ENCODE measurements at places on chromosomes 1 and 21. TPM values are rescaled to one million over a fixed set of nuclear protein-coding genes. Genes with fewer than 3 reads are reported as not detected.

OR2T11 gene
- total RNA-seq, result not detected

TP73 gene
- not detected for total RNA-seq

GNG4 gene
- total RNA-seq, result 14.2 TPM

PLPPR4 gene
- not detected for total RNA-seq

DNA sequence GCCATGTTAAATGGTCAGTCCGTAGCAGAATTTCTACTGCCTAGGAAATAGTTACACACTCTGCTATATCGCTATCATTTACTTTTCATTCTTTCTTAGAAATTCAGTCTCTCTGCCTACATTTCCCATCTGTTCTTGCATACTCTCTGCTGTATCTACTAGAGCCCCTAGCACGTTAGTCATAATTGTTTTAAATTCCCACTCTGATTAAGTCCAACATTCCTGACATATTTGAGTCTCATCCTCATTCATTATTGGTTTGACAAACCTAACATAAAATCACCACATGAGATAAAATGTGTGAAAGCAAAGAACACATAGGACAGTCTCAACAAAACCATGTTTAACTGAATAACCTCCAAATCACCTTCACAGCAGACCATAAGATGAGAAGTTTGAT is 513.6 kb downstream of the PLPP3 start:
- no peak for DNase-seq

DNA sequence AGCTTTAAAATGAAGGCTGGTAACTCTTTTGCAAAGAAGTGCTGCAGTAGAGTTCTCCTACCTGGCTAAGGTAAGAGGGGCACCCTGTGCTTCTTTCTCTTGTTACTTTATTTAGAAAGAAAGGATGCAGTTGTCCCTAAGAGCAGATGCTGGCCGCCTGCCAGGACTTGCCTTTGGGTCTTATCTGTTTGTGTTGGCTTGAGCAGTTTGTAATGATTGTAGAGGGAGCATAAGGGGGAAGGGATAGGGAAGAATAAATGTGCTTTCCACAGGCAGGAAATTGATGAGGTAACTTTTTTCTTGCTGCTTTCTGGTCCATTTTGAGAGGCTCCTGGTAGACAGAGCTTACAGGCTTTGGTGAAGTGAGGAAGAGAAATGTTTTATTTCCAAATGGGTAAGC is 229.6 kb downstream of the HHAT start:
- DNase-seq, result peak; percentile 34

DNA sequence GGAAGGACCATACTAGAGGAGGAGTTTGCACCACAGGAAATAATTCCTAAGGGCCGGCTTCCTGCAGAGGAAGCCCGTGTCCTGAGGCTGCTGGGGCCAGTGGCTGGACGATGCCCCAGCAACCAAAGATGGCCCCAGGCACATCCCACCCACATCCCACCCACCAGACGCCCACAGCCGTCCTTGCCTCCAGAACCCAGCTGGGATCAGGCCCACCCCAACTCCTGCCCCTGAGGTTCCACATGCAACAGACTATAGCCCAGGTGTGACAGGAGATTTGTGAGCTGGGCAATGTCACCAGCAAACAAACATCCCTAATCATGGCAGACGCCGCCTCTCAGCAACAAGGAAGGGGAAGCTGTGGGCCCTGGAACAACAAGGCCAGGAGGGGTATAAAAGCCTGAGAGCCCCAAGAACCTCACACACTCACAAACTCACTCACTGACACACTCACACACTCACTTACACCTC is at the start of gene KRTAP10-9:
Gene KRTAP10-9, plus strand, starts transcription at position 421 of the 471 bp plus-strand sequence. CDS start 79 bp downstream, outside the sequence.
- DNase-seq, result no peak

DNA sequence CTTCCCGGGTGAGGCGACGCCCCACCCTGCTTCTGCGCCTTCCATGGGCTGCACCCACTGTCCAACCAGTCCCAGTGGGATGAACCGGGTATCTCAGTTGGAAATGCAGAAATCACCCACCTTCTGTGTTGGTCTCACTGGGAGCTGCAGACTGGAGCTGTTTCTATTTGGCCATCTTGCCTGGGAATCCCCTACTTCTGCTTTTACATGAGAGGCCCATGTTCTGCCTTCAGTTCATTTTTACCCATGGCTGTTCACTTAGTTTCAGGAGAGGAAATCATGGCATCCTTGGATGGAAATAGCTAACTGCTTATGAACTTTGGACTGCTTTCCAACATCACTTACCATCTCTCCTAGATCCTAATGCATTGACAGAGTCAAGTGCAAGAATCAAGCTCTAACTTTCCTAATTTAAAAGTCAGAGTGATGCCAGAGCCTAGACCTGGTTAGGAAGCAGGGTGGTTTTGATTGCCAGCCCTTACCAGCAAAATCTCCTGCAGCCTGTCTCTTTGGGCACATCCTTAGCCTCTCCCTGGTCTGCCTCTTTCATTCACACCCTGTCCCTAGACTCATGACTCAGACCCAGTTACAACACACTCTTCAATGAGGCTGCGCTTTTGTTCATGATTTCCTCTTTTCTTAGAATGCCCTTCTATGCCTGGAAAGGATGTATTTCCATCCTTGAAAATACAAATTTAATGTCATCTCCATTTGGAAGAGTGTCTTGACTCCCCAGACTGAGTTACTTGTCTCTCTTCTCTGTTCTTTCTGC is 137.2 kb downstream of the KCTD3 start:
- DNase-seq, result no peak

DNA sequence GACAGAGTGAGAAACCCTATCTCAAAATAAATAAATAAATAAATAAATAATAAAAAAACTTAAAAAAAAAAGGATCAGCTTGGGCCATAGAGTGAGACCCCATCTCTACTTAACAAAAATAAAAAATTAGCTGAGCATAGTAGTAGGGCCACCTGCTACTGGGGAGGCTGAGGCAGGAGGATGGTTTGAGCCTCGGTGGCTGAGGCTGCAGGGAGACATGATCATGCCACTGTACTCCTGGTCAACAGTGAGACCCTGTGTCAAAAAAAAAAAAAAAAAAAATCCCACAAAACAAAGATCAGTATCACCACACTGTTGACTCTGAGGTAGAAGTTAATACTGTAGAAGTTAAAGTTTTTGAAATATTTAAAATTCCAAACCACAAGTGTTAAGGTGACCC is 29.1 kb downstream of the SLC16A1 start:
- no peak for DNase-seq

DNA sequence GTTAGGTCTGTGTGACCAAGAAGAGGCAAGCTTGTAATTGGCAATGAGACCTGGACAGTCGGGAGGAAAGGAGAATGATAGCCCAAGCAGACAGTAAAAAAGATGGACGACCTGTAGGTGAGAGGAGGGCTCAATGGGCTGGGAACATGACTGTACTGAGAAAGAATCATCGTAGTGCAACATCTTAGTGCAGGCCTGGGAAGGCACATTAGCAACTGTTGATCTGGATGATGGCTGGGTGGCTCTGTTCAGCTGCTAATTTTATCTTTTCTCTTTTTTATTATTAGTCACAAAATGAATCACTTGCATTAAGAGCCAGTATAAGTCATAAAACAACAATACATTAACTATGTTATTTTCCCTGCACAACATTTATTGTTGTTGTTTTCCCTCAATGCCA is 32.9 kb downstream of the IFI44 start:
- DNase-seq, result no peak

GRCh38 chr1:53625766-53626520 is 113.0 kb downstream of the GLIS1 start:
- DNase-seq, result no peak

GRCh38 chr1:151050051-151050688 is 2.6 kb downstream of the C1orf56 start:
- DNase-seq, result no peak

DNA sequence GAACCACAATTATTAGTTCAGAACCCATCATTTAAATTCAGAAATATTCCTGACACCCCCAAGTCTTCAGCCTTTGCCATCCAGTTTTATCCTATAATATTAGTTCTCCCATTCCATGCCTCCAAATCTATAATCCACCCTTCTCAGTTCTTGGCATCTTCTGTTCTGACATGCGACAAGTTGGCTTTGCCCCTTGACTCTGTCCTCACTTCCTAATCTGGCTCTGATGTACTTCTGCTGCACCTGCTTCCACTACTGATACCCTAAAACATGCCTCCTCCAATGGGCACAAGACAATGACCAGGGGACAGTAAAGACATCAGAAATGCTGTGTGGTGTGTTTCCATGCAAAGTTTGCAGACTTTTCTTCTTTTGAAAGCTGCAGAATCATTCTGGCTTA is 17.1 kb upstream of the FBXO28 start:
- DNase-seq, result no peak

GRCh38 chr1:30738040-30738714 is 14.8 kb upstream of the MATN1 start:
- no peak for DNase-seq

- DNase-seq, result no peak
These were observed 96.7 kb downstream of the SYT2 start for GRCh38 chr1:202613571-202613970.

- no peak for DNase-seq
These were observed 62.2 kb downstream of the XCL2 start for GRCh38 chr1:168481586-168481985.

DNA sequence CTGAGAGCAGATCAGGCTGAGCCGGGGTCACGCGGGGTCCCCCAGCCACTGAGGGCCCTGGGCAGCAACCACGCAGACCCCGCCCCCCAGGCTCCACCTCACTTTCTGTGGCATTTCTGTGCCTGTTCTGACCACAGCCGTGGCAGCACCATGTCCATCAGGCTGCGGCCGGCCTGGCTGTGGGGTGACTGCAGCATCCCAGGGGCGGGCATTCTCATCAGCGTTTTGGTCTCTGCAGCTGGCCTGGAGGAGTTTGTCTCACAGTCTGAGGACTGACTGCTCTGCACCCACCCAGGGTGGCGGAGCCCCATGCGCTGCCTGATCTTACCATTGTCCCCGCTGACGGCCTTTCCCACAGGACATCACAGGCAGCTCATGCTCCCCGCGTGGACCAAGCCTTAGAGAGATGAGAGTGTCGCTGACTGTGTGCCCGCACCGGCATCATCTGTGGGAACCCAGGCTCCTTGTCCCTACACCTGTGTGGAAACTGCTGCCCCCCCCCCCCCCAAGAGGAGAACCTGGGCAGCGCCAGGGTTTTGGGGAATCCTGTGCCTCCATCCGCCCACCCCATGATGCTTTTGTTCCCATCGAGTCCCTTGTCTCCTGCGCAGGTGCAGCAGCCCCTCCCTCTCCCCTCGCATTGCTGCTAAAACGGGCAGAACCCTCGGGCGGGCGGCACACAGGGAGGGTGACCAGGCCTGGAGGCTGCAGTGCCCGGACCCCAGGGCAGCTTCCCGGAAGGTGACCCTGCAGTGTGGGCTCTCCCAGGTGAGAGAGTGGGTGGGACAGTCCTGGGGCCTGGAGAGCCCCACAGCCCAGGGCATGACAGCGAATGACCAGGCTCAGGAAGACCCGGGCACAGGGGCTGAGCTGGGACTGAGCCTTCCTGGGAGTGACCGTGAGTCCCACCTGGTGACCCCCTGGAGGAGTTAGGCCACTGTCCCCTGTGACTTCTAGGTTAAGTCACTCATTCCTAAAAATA is 1.8 kb downstream of the KRTAP10-1 start:
- peak; percentile 31 for DNase-seq

GRCh38 chr1:3923378-3924185 is 23.5 kb upstream of the C1orf174 start:
- DNase-seq, result no peak

GRCh38 chr21:16422702-16423101 is 692.9 kb downstream of the USP25 start:
- DNase-seq, result no peak

GRCh38 chr1:157704878-157705277 is 4.3 kb upstream of the FCRL3 start:
- DNase-seq, result no peak
